ENCODE measurements at places on chromosomes 7 and 10.

DNA sequence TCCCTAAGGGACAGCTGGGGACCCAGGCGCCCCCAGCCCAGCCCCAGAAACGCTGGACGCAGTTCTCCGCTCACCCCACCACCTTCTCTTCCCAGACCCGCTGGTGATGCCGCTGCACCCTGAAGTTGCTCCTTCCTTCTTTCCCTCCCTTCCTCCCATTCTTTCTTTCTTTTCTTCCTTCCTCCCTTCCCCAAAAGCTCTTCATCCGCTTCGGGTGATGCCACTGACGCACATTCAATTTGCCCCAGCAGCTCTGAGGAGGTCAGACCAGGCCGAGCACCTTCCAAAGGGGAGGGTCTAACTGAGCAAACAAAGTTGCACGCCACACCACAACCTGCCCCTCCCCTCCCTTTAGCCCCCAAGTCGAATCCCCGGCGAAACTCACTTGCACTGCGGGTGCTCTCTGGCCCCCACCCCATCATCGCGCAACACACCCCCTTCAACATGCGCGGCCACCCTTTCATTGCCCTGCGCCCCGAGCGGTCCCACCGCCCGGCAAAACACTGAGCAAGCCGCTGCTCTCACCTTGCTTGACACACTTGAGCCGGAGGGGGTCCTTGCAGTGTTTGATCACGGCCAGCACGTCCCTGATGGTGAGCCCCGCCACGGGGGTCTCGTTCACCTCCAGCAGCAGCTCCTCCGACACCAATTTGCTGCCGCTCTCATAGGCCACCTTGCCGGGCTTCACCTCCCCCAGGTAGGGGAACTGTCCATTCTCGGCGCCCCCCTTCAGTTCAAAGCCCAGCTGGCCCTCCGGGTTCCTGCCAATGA lies 787 bp downstream of the MAGI2 start:
- DNase-seq: peak; percentile 49

- DNase-seq: no peak
Measured at GRCh38 chr7:97512441-97513207, 219.3 kb upstream of the TAC1 start.

DNA sequence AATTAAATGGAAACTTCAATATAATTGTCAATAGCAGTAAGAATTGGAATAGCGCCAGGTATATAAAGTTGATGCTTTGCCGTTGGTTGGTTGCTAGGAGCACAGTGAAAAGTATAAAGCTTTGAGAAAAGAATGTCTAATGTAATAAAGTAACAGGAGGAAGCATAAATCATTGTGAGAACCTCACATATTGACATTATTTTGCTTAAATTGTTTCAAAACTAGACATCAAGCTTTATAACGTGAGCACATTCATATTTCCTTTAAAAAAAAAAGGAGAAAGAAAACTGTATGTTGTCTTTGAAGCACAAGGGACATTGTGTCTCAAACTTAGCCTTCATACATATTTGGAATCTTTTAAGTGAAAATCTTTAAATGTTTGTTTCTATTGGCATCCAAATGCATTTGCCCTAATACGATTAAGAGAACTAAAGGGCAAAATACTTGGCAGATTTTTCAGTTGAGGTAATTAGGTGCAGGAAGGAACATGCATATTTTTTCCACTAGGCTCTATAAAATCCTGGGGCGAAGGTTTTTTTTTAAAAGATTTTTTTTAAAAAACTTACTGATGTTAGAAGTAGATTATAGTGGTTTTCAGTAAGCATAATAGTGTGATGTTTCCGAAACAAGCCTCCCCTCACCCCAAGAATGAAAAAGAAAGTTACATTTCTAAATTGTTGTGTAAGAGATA lies 92.4 kb downstream of the ARID5B start:
- peak; percentile 84 for DNase-seq

GRCh38 chr7:135263321-135263970 lies 29.8 kb downstream of the STRA8 start:
- no peak for DNase-seq

- DNase-seq: no peak
Measured at GRCh38 chr10:89240519-89240918, 11.1 kb downstream of the LIPA start.

GRCh38 chr7:55962014-55962413 lies 2.4 kb upstream of the NIPSNAP2 start:
- no peak for DNase-seq

GRCh38 chr10:3053155-3053554 lies 14.2 kb upstream of the PFKP start:
- DNase-seq: no peak

DNA sequence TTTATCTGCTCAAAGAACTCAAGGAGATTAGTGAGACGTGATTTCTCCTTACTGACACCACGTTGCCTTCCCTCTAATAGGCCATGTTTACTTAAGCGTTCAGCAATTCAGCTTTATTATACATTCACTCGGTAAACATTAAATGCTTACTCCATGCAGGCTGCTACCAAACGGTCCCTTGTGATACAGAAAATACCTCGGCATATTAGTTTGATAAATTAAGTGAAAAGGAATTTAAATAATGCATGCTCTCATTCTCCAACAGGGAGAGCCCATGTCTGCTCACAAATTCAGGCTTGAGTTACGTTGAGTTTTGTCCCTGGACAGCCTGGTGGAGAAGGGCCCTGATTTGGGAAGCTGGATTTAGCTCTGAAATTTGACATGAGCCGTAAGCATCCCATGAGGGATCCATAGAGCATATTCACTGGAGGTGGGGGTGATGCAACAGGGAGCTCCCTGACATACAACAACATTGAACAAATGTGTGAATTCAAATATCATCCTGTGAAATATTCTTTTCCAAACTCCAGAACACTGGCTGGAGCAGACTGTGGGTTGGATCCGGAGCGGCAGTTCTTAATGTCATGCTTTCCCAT lies 86.3 kb downstream of the TBXAS1 start:
- peak; percentile 12 for DNase-seq

DNA sequence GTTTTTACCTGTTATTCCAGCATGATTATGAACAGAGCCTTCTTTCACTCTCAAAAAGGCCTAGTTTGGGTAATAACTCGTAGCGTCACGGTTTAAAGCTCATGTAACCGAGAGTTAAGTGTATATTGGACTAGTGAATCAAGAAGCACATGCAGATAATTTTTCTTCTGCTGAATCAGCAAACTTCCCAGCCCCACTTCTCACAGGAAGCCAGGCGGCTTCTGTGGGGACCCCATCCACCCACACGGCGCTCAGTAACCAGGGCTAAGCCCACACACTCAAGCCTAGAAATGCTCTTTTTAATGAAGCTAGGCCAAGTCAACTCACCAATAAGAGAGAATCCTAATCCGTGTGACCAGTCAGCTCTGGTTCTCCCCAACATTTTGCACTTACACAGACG lies 191.2 kb upstream of the MGMT start:
- no peak for DNase-seq

GRCh38 chr7:74290981-74291441 lies 1.8 kb downstream of the CLIP2 start:
- no peak for DNase-seq
